ENCODE measurements at places on chromosomes 6 and 20.

DNA sequence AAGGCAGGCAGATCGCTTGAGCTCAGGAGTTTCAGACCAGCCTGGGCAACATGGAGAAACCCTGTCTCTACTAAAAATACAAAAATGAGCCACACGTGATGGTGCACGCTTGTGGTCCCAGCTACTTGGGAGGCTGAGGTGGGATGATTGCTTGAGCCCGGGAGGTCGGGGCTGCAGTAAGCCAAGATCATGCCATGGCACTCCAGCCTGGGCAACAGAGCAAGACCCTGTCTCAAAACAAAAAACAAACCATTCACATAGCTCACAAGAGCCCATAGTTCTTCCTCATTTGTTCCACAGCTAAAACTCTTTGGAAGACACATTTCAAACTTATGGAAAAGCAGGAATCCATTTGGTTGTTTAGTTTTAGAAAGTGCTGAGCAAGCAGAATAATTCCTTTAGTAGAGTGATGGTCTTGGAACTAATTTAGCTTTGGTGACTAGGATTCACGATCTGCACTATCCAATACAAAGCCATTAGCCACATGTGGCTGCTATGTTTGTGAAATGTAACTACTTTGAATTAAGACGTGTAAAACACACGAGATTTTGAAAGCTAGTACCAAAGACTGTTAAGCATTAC is 4.1 kb downstream of the ZNFX1 start:
- DNase-seq, result no peak

GRCh38 chr6:166670894-166671293 is 43.8 kb upstream of the RPS6KA2 start:
- DNase-seq, result no peak

DNA sequence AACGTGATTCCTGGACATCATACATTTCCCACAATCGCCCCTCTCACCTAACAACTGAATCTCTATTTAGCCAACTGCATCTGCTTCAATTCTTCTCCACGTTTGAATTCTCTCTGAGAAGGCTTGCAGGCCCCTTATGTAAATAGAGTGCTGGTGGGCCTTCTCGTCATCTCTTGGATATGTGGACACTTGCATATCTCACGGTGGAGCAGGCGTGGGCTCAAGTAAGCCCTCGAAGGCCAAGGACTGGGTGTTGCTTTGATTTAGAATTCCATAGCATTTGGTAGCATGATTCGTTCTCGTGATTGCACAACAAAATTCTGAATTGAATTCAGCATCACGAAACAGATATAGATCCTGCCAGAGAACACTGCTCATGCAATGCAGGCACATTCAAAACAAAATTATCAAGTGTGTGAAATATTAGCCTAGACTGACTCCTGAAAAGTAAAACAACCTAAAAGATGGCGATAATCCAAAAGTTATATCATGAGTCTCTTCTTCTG is 613.6 kb downstream of the TFAP2A start:
- no peak for DNase-seq

- DNase-seq, result no peak
Measured at GRCh38 chr6:40999569-40999968, 39.5 kb downstream of the UNC5CL start.

- DNase-seq, result no peak
Measured at GRCh38 chr6:135209803-135210202, 28.7 kb downstream of the MYB start.

- DNase-seq, result no peak
Measured at GRCh38 chr6:42336431-42336830, 115.3 kb downstream of the TRERF1 start.

Measured in activated CD4-positive, CD25-positive, alpha-beta regulatory T cell treated with anti-CD3 and anti-CD28 coated beads, Interleukin-2, amount 50 U/mL, for 16 hours (primary cell).